Mesenchymal stem cell (in vitro differentiated cells and primary cell): ENCODE measurements at places on chromosomes 7 and 10.

DNA sequence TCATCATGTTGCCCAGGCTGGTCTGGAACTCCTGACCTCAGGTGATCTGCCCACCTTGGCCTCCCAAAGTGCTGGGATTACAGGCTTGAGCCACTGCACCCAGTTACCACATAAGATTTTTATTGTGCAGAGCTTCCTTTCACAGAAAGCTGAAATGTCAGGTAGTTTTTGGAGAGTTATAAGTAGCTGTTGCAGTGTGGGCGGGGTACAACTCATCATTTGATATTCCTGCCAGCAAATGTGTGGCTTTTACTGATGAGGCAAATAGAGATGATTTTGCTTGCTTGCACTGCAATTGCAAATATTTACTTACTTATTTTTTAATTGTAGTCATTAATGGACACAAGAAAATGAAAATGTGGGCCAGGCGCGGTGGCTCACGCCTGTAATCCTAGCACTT lies 32.4 kb downstream of the NKX2-3 start:
- no peak for DNase-seq

DNA sequence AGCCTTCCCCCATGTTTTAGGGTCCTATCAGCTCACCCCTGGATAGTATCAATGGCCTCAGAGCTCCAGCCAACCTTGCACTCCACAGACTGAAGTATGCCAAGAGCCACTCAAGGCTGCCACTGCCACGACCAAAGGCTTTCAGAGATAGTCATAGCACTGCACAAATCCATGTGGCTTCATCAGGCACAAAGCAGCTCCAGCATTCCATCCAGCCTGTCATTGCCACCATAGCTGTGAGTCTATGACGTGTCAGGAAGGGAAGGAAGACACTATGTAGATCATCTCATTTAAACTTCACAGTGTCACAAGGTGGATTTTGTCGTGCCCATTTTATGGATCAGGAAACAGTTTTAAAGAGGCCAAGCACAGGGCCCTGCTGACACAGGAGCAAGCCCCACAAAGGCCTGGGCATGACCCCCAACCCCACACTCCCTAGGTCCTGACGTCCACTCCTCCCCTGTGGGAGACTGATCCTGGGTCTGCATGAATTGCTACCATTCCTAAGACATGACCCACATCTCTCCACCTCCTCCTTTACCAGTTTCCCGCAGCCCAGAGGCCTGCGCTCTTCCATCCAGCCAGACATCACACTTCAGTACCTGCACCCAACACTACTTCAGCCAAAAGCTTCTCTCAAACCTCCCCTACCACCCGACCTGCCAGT lies 119.4 kb downstream of the DIP2C start:
- no peak for DNase-seq

- DNase-seq = no peak
Measured at GRCh38 chr10:5036511-5036910, 32.9 kb upstream of the AKR1C2 start.

DNA sequence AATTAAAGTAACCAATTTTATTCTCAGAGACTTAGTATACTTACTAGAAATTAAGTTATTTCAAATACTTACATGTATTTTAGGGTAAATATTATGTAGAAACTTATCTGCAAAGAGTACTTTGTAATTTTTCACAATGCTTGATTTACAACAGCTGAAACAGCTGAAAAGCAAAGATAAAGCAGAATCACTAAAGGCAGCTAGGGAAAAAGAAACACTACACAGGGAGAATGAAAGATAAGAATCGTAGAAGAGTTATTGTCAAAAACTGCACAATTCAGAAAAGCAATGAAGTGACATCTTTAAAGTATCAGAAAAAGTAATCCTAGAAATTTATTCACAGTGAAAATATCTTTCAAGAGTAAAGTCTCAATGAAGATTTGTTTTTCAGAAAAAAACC lies 69.7 kb upstream of the ZNF804B start:
- no peak for DNase-seq

GRCh38 chr10:18647151-18647550 lies 4.2 kb downstream of the NSUN6 start:
- DNase-seq = no peak

GRCh38 chr7:141842904-141843303 lies 1.6 kb upstream of the PRSS37 start:
- no peak for DNase-seq

- DNase-seq = no peak
Measured at GRCh38 chr7:155222061-155222460, 75.6 kb upstream of the INSIG1 start.

- no peak for DNase-seq
Measured at GRCh38 chr7:30634634-30635201, 40.0 kb downstream of the GARS1 start.

- no peak for DNase-seq
Measured at GRCh38 chr10:119546009-119546408, 3.5 kb upstream of the RGS10 start.

GRCh38 chr10:77600640-77601039 lies 37.0 kb downstream of the KCNMA1 start:
- no peak for DNase-seq

GRCh38 chr7:76397409-76398183 lies 11.9 kb downstream of the SSC4D start:
- no peak for DNase-seq

DNA sequence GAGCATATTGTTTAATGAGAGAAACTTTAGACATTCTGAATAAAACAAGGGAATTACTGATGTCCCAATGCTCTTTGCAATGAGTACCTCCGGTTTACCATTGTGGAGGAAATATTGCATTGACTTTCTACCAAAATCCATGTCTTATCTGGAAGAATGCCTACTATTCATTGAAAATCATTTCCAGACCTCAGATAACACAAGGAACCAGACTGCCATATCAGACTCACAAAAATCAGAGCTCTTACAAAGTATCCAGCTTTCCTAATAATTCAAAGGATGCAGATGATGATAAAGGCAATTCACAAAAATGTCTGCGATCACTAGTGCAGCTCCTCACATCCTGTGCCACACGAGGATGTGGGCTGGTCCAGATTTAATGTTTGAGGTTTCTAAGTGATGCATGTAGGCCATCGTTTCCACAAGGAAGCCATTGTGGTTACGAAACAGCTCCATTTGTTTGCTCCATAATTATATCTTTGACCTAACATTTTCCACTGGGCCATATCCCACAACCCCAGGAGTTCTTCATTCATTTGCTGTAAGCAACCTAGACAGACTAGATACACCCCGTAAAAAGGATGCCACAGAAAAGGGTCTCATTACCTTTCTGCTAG lies 831.1 kb upstream of the C7orf33 start:
- no peak for DNase-seq

- DNase-seq = no peak
Measured at GRCh38 chr10:12709521-12709963, 292.0 kb downstream of the CCDC3 start.

- no peak for DNase-seq
Measured at GRCh38 chr7:78111386-78111785, 312.8 kb downstream of the PHTF2 start.
